ENCODE measurements at places on chromosomes 13 and 19. TPM values are rescaled to one million over a fixed set of nuclear protein-coding genes. Genes with fewer than 3 reads are reported as not detected.

- H3K27me3 ChIP-seq, result peaks cover 57% of the 10 kb centered on the region
- H3K4me3 ChIP-seq, result no peak overlapping the region
- no peak overlapping the region for H3K27ac ChIP-seq
- H3K4me1 ChIP-seq, result no peaks in the 10 kb centered on the region
Measured at GRCh38 chr19:38989066-38989605, 13.6 kb upstream of the FBXO17 start.

DNA sequence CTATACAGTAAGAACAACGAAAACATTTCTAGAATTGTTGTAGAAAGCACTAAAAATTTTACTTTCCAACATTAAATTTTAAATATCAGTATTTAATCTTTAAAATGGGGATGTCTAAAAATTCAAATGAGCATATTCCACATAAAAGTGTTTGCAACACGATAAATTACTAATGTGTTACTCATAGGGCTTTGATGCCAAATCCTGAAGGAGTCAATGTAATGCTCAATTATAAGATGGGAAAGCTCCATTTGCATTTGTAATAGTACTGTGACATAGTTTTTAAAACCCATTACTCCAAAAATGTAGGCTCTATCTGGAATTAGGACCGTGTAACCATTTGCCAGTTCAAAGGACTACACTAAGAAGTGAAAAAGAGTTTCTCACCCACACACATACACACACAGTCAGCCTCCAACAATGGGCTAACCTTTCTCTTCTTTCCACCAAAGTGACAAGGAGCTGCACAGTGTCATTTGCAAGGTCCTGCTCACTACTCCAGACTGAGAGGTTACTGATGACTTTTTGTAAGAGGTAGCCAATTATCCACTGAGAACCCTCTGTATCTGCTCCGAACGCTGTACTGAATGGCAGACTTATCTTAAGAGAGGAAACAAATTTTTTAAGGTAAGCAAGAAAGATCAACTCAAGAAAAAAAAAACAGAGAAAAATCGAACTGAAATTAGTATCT is 26.1 kb upstream of the EEF1AKMT1 start:
- peaks cover 18% of the 10 kb centered on the region for H3K36me3 ChIP-seq
- H3K4me1 ChIP-seq, result peaks cover 15% of the 10 kb centered on the region
- no peak overlapping the region for H3K4me3 ChIP-seq
- H3K27ac ChIP-seq, result no peak overlapping the region
- no peaks in the 10 kb centered on the region for H3K27me3 ChIP-seq

DNA sequence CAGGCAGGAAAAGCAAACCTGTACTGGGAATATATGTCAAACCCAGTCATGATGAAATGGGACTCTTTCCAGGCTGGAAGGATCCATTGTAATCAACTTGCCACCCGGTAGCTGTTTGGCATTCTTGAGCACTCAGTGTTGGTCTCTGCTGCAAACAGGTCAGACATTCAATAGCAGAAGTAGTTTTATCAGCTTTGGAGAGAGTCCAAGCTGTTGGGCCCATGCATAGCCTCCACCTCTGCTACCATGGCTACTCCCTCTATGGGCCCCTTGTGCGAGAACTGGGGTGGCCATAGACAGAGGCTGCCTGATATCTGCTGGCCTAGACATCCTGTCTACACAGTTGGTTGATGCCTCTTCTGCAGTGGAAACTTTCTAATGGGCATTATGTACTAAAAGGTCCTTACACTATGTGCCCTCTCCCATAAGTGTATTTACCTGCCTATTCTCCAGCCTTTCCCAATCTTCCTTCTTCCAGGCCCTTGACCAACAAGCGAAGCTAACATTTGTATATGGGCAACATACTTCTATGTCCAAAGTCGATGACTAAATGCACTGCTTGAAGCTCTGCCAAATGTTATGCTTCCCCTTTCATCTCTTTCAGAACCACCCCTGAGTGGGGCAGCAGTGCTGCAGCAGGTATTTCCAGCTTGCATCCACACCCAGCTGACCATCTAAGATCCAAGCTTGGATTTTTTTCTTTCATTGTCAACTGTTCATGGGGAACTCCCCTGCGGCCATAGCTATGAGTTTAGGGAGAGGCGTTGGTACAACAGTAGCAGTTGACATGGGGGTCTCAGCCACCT is 5.3 kb upstream of the RNF6 start:
- no peak overlapping the region for H3K27ac ChIP-seq
- peaks cover 11% of the 10 kb centered on the region for H3K4me1 ChIP-seq
- peaks cover 4% of the 10 kb centered on the region for H3K36me3 ChIP-seq
- no peak for DNase-seq
- peaks cover 4% of the 10 kb centered on the region for H3K27me3 ChIP-seq
- no peak overlapping the region for H3K4me3 ChIP-seq

- H3K36me3 ChIP-seq, result no peaks in the 10 kb centered on the region
- H3K4me3 ChIP-seq, result no peak overlapping the region
- no peak for DNase-seq
- no peaks in the 10 kb centered on the region for H3K4me1 ChIP-seq
- no peak overlapping the region for H3K27ac ChIP-seq
- peaks cover 2% of the 10 kb centered on the region for H3K27me3 ChIP-seq
Measured at GRCh38 chr13:112979406-112979902, 10.4 kb downstream of the MCF2L start.

DNA sequence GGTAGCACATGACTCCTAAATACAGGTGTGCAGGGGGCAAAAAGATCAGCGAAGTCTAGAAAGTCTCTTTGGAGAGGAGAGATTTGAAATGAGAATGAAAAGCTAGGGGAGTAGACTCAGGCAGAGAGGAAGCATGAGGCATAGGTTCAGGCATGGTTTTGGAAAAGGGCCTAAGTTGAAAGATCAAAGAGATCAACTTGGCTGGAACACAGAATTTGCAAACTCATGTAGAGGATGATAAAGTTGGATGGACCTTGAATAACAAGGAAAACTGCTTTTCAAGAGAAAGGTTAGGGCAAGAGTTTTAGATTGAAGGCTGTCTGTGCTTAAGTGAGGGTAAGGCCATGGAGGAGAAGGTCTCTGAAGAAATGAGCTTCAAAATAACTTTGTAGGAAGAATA is 47.4 kb upstream of the UBAC2 start:
- peaks cover 25% of the 10 kb centered on the region for H3K4me1 ChIP-seq
- no peak overlapping the region for H3K27ac ChIP-seq
- H3K27me3 ChIP-seq, result peaks cover 7% of the 10 kb centered on the region
- H3K36me3 ChIP-seq, result no peaks in the 10 kb centered on the region
- no peak for DNase-seq

Gene CLN5
- 8.3 TPM for total RNA-seq

- no peaks in the 10 kb centered on the region for H3K27me3 ChIP-seq
- H3K27ac ChIP-seq, result no peak overlapping the region
- DNase-seq, result no peak
Measured at GRCh38 chr13:90673746-90674145, 673.7 kb upstream of the MIR17HG start.

DNA sequence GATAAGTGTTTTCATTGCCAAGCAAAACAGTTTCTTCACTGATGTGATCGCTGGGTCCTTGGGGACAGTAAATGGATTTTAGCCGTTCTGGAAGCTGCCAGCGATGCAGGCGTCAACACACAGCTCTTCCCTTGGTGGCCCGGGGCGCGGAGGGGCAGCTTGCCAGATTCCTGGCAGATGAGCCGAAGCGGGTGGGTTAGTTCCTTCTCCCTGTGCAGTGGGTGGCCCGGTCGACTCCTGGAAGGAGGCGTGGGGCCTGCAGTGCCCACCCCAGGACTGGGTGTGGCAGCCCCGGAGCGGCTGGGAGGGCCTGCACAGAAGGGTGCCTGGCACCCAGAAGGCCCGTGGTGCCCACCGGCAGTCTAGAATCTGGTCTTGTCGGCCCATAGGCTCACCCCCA is 69.0 kb downstream of the KDM4B start:
- no peaks in the 10 kb centered on the region for H3K4me1 ChIP-seq
- peaks cover 3% of the 10 kb centered on the region for H3K36me3 ChIP-seq
- no peaks in the 10 kb centered on the region for H3K27me3 ChIP-seq
- H3K27ac ChIP-seq, result no peak overlapping the region
- DNase-seq, result no peak
